ENCODE measurements at places on chromosomes 11 and 22.

GRCh38 chr11:569158-569885 is 6.9 kb upstream of the PHRF1 start:
- DNase-seq = no peak

GRCh38 chr11:83039566-83039965 is 32.1 kb downstream of the RAB30 start:
- DNase-seq = no peak

- no peak for DNase-seq
Measured at GRCh38 chr11:8206251-8207079, 37.6 kb upstream of the RIC3 start.

DNA sequence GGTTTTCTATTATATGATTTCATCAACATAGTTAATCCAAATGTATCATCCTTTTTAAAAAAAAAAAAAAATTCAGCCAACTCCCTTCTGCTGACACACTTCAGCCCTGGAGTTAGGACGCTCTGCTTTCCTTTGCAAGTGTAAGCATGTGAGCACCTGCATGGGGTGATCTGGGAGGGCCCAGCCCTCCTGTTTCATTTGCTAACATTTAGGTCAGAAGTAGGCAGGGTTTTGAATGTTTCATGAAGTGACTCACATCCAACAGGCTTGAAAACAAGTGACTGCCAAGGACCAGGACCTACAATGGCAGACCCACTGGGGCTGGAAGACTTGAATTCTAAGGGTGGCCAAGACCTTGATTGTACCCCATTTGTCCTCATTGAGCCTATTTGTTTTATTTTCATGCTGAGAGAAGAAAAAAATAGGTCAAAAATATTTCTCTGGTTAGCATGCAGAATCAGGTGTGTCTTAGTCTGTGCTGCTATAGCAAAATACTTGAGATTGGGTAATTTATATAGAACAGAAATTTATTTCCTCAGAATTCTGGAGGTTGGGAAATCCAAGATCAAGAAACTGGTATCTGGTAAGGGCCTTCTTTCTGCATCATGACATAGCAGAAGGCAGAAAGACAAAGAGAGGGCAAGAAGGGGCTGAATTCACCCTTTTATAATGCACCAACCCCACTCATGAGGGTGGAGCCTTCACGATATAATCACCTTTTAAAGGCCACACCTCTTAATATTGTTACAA is 137.6 kb downstream of the CD44 start:
- DNase-seq = no peak

Data from stimulated activated CD8-positive, alpha-beta memory T cell treated with anti-CD3 and anti-CD28 coated beads, Interleukin-15, amount 100 ng/mL, for 48 hours (primary cell).